Stimulated activated naive B cell treated with anti-CD40 and anti-IgM and Interleukin-4, amounts not matched to agents 10 μg/mL and 1 μg/mL and 100 μg/mL, for 72 hours (primary cell): ENCODE measurements at places on chromosomes 2 and 18.

DNA sequence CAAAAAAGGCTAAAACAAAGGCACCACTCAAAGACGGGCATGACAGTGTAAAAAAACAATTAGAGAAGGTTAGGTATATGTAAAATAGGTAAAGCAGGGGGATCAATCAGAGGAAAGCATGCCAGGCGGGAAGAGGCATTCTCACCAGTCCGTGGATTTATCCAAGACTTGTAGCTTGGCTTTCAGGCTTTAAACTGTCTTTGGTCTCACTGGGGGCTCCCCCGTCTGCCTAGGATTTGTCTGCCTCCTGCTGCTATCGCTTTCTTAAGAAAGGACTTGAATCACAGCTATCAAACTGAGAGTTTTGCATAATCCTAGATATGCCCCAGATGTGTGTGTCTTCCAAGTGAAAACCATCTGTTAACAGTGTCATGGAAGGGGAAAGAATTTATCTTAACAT is 11.1 kb upstream of the GORASP2 start:
- H3K27ac ChIP-seq: no peak overlapping the region
- peaks cover 12% of the 10 kb centered on the region for H3K27me3 ChIP-seq
- DNase-seq: no peak
- H3K4me1 ChIP-seq: no peaks in the 10 kb centered on the region

- H3K27ac ChIP-seq: peak overlapping the region; percentile 84
- H3K4me1 ChIP-seq: peaks cover 14% of the 10 kb centered on the region
- H3K4me3 ChIP-seq: peak overlapping the region; percentile 66
- H3K36me3 ChIP-seq: peaks cover 10% of the 10 kb centered on the region
- H3K27me3 ChIP-seq: no peaks in the 10 kb centered on the region
Measured at GRCh38 chr2:59594671-59595222, 958.7 kb downstream of the BCL11A start.

DNA sequence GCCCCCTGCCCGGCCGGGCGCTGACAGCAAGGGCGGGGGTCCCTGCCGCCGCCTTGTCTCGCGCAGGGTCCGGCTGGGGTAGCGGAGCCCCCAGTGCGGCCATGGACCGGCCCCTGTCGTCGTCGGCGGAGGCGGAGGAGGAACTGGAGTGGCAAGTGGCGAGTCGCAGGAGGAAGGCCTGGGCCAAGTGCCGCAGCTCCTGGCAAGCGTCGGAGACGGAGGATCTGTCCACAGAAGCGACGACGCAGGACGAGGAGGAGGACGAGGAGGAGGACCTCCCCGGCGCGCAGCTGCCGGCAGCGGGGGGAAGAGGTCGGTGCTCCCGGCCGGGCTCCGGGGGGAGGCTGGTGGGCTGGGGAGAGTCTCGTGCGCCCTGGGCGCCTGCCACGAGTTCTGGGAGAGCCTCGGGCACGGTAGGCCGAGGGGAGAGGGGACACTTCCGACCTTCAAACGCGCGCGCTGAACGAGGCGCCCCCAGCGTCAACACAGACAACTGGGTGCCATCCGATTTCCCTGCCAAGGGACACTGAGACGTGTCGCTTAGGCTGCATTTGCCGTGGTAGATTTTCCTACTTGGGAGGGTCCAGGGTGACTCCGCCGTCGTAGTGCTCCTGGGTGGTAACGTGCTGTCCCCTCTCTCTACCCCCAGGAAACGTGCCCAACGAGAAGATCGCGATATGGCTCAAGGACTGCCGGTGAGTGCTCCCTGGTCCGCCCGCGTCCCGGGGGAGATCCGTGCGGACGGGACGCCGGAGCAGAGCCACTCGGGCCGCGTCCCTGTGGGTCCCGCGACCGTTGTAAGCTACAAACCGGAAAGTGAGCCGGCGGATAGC is 652 bp downstream of the ITPRID2 start:
- peak; percentile 63 for DNase-seq
- peak overlapping the region; percentile 95 for H3K4me3 ChIP-seq
- H3K27ac ChIP-seq: peak overlapping the region; percentile 93
- H3K36me3 ChIP-seq: peaks cover 6% of the 10 kb centered on the region

DNA sequence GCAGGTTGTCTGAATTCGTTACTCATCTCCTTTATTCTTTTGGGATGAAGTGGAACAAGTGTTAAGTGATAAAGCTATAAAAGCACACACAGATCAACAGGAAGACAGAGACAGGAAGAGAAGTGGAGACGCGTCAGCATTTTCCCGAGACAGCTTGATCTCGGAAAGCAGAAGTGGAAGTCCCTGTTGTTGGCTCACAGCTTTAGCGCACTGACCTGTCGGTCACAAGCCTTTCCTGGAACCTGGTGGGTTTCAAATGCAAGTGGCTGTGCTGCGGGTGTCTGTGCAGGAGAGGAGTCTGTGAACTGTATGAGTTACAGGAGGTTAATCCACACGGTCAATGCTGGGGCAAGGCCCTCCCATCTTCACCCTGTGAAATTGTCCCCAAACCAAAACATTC is 116.6 kb upstream of the PELI1 start:
- H3K27ac ChIP-seq: peak overlapping the region; percentile 95
- H3K36me3 ChIP-seq: no peaks in the 10 kb centered on the region
- peaks cover 33% of the 10 kb centered on the region for H3K4me1 ChIP-seq
- peak overlapping the region; percentile 43 for H3K4me3 ChIP-seq

- no peak overlapping the region for H3K4me3 ChIP-seq
- DNase-seq: no peak
- no peaks in the 10 kb centered on the region for H3K27me3 ChIP-seq
- no peaks in the 10 kb centered on the region for H3K4me1 ChIP-seq
Measured at GRCh38 chr2:23703037-23703582, 223.8 kb downstream of the ATAD2B start.
